Daoy (cell line): ENCODE measurements at places on chromosomes 7 and 10.

- no peak for DNase-seq
These were observed 47.6 kb upstream of the RAPGEF5 start for GRCh38 chr7:22404421-22405023.

DNA sequence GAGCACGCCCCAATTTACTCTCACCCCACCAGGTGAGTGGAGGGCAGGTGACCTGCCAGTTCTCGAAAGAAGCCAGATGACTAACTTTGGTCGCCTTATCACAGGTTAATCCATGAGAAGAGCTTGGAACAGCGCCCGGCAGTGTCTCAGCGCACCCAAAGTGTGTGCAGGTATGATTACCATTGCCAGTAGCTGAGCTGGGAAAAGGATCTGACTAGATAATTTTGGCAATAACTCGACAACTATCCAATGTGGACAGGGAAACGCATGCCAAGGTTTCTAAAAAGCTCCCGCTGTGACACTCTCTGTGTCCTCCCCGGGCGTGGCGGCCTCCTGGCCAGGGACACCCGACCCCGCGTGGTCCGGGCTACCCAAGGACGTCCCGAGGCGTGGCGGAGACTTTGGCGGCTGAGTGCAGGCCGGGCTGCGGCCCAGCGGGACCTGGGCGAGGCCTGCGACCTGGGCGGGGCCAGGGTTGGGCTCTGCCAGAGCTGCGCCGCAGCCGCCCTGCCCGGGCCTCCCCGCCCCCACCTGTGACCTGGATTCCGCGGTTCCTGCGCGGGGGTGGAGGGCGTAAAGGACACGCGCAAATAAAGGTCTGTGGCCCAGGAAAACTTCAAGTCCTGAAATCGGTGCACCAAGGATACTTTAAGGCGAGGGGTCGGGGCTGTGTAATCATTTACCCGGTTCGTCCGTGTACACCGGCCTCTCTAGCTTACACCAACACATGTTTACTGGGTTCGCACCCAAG is 13.7 kb upstream of the WAPL start:
- peak; percentile 46 for DNase-seq

DNA sequence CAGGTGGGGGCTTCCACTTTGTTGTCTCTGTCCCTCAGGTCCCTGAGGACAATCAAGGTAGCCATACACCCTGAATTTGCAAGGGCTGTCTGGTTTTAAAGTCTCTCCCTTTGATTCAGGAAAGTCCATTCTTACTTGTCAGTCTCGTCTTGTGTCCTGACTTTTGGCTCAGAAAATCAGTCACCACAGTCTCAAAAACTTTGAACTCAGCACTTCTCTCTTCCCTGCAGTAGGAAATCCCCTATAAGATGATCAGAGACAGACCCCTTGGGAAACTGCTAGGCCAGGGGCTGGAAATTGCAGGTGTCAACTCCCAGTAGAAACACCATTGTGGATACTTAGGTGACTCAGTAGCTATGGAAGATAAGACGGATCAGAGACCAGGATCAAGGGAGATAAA is 73.1 kb downstream of the CDC123 start:
- no peak for DNase-seq

DNA sequence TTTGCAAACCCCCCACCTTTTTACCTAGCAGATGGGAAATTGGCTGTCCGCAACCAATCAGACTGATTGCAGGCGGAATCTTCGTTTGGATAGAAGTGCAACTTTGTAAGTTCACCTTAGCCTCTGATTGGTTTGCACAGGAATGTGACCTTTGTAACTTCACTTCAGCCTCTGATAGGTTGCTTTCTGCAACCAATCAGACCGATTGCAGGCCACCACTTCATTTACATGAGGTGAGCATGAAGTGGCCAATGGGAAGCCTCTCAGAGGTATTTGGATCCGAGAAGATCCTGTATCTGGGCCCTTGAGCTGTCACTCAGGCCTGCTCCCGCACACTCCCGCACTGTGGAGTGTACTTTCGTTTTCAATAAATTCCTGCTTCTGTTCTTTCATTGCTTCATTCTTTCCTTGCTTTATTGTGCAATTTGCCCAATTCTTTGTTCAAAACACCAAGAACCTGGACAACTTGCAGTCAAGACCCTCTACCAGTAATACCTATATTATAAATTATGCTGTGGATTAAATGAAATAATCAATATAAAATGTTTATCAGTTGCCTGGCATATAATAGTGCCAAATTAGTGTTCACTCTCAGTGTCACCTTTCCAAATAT is 491.4 kb downstream of the PLXNA4 start:
- DNase-seq, result peak; percentile 50

DNA sequence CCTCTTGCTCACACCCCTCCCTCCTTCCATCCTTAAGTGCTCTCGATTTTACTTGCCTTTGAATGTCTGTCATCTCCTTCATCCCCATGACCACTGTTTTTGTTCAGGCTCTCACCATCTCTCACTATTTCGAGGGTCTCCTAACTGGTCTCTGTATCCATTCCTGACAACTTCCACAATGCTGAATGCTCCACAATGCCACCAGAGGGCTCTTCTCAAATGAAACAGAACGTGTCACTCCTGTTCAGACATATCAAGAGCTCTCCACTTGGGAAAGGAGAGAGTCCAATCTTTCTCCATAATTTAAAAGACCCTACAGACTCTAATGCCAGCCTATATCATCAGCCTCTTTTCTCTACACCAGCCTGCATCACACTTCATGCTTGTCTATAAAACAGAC is 9.0 kb upstream of the SLC13A1 start:
- DNase-seq, result no peak

DNA sequence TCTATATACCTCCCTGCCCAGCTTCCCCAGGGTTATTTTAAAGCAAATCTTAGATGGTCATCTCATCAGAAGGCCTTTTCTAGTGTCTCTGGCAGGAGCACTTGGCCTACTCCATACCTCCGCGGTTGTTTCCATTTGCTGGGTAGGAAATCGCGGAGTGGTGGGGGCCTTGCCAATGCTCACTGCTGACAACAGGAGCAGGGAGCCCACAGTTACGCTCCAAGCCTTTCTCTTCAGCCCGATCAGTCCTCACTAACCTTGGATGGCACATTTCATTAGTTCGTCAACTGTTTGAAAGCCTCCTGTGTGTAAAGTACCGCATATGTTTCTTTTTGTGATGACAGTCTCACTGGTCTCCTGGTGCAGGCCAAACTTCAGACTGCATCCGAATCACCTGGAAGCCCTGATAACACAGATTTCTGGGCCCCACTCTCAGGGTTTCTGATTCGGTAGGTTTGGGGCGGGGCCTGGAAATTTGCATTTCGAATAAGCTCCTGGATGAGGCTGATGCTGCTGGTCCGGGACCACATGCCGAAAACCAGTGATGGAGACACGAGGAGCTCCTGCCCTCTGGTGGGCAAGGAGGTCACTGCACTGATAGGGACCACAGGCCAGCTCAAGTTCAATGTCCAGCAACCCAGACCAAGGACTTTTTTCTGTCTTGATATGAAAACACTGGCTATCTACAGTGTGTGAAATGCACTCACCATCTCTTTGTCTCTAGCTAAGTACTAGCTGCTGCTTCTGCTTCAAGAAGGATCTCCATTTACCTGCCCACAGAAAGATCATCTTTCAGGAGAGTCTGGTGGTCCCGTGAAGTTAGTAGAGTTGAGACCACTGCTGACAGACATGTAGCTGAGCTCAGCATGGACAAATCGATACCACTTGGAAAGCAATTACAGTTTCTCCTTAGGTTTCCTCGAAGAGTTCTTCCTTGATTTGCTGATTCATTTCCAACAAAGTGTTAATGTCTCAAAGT is 14.0 kb downstream of the LRGUK start:
- peak; percentile 79 for DNase-seq

- DNase-seq, result no peak
These were observed 87.5 kb upstream of the PDCD4 start for GRCh38 chr10:110784198-110784597.

DNA sequence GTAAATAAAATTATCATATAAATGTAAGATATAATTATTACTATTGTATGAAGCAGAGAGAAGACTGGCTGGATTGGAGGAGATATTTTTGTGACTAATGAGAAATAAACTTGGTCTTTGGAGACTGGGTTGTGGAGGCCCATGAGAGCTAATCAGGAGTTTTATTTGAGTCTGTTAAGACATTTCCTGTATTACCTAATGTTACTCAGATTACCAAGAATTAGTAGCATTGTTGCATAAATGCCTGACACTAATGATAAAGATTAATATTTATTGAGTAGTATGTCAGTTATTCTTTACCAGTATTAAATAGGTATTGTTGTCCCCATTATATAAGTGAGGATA is 7.1 kb downstream of the CCDC126 start:
- DNase-seq, result no peak

DNA sequence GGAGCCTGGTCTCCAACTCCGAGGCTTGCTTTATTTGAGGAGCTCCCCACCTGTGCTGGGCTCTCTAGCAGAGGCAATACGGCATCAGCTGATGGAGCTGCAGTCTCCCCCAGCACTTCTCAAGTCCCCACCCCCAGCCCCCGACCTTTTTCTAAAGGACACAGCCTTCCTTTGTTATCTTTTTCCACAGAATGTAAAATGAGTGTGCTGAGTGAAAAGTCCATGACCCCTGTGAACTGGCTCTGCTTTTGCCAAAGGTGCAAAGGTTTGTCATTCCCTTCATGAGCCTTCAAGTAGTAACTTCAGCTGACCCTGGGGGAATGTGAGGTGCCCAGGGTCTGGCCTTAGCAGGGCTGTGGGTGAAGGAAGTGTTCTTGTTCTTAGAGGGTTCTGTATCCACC is 25.5 kb downstream of the LRRC4 start:
- no peak for DNase-seq

DNA sequence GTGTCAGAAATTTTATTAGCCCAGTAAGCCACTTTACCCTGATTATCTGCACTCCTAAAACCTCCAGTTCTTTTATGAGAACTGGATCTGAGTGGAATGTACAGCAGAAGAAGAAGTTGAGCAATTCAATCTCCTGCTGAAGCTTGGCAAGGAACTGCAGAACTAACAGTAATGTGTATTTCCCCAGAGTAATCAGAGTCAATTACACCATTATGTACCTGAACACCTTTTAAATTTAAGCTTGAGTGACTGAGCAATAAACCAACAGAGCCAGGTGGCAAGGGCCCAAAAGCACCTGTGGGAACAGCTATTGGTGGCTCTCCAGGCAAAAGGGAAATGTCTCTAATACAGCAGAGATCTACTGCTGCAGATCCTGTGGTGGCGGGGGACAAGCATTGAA is 40.1 kb upstream of the AKR1C2 start:
- DNase-seq, result no peak

GRCh38 chr10:114157912-114158311 is 16.1 kb downstream of the CCDC186 start:
- DNase-seq, result no peak

GRCh38 chr10:116371737-116372136 is 47.5 kb downstream of the CCDC172 start:
- no peak for DNase-seq

DNA sequence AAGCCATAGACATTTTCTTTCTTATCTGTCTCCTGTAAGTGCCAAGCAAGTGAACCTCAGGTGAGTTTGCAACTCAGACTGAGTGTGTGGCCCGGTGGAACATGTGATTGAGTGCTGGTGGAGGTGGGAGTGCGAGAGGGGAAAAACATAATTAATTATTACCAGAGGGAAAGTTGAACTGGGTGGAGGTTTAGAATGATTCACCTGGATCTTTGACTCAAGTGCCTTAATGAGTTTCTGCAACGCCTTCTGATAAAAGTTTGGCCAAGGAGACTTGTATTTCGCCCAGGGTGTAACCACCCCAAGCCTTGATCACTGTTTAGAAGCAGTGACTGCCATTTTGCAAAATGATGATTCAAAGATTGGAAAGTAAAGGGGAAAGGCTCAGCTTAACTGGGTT is 513.9 kb downstream of the GATA3 start:
- DNase-seq, result no peak

GRCh38 chr7:128783143-128783861 is 7.7 kb upstream of the OPN1SW start:
- DNase-seq, result peak; percentile 89

DNA sequence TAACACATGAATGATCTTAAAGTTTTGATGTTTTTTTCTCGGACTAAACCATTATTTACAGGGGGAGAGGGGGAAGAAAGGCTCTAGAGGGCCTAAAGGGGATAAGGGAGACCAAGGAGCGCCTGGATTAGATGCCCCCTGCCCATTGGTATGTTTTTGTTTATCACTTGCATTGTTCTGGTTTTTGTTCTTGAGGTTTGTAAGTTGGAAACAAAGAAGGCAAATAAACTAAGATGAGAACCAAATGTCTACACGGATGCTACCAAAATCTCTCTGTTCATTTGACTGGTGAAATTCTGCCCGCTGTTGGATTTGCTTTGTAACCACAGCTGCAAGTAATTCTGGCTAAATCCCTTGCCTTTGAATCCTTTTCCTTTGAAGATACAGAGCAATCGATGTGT is 99.8 kb upstream of the MACROH2A2 start:
- no peak for DNase-seq

GRCh38 chr10:18059826-18060559 is 80.2 kb upstream of the CACNB2 start:
- no peak for DNase-seq

- DNase-seq, result no peak
These were observed 42.6 kb downstream of the DRGX start for GRCh38 chr10:49353026-49353894.

DNA sequence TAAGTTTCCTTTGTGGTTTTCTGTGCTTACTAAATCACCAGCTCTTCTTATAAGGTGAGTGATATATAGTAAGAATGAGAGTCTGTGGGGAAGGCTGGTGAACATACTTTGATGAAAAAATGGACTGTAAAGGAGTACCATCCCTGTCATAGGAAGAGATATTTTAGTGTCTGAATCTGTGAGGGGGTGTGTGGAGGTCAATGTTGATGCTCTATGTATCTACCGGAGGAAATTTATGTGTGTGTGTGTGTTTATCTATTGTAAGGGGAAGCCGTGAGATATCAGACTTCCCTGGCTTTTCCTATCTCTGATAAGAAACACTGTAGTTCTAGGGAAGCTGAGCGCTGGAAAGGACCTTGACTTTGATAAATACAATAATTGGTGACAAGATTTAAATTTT is 179.0 kb downstream of the PCDH15 start:
- DNase-seq, result no peak

- DNase-seq, result no peak
These were observed 551.5 kb downstream of the KCNMA1 start for GRCh38 chr10:77086081-77086480.

GRCh38 chr10:107163881-107164861 is at the start of gene SORCS1:
Gene SORCS1, minus strand, starts transcription at chr10:107164706.
- no peak for DNase-seq

DNA sequence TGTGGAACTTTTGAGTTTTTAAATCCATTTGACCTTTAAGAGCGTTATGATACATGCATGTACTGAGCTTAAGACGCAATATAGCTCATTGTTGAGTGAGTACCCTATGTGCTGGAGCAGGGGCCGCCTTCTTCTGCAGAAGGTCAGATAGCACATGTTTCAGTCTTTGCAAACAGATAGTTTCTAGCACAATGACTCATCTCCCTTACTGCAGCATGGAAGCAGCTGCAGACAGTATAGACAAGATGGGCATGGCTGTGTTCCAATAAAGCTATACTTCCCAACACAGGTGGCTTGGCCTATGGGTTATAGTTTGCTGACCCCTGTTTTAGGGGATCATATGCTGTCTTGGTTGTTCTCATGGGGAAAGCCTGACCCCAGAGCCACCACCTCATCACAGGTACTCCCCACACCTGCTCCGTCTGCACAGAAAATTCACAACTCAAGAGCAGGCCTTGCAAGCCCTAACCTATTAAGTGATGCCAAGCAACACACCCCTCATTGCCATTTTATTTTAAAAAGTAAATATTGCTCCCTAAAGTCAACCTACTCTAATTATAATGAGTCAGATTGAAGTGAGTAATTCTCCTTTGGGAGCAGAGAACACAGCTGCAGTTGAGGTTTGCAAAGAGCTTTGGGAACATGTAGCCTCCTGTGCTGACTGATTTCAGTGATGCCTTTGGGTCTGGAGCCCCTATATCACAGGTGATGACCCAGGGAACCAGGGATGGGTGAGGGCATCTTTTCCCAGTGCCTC is 330.1 kb downstream of the PAXIP1 start:
- no peak for DNase-seq
